Activated CD4-positive, alpha-beta T cell treated with anti-CD3 and anti-CD28 coated beads, Interleukin-2, amount 50 U/mL, for 4 hours (primary cell): ENCODE measurements at places on chromosomes 3 and 15.

GRCh38 chr3:72997421-72997961, 880 bp downstream of the PPP4R2 start:
- peak; percentile 15 for DNase-seq

DNA sequence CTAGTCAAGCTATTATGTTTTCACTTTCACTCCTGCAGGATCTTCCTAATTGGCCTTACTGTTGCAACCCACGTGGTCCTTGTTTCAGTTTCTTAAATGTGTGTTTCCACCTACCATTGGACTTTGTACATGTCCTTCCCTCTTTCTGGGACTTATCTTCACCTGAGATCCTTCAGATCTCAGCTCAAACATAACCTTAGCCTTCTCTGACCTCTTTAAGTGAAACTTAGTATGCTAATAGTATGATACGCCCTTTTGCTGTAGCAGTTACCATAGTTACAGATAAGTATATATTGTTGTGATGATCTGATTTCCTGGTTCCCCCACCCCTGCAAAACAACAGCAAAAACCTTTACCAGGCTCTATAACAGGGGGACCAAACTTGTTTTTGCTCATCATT, 35.2 kb downstream of the U2SURP start:
- no peak for DNase-seq

GRCh38 chr3:43690400-43691119, at the start of gene ABHD5:
Gene ABHD5 (plus strand): TSS chr3:43690938. CDS start chr3:43690993, 55 bp downstream.
- peak; percentile 94 for DNase-seq

- DNase-seq = no peak
Measured at GRCh38 chr15:93028632-93029213, 60.3 kb downstream of the RGMA start.

DNA sequence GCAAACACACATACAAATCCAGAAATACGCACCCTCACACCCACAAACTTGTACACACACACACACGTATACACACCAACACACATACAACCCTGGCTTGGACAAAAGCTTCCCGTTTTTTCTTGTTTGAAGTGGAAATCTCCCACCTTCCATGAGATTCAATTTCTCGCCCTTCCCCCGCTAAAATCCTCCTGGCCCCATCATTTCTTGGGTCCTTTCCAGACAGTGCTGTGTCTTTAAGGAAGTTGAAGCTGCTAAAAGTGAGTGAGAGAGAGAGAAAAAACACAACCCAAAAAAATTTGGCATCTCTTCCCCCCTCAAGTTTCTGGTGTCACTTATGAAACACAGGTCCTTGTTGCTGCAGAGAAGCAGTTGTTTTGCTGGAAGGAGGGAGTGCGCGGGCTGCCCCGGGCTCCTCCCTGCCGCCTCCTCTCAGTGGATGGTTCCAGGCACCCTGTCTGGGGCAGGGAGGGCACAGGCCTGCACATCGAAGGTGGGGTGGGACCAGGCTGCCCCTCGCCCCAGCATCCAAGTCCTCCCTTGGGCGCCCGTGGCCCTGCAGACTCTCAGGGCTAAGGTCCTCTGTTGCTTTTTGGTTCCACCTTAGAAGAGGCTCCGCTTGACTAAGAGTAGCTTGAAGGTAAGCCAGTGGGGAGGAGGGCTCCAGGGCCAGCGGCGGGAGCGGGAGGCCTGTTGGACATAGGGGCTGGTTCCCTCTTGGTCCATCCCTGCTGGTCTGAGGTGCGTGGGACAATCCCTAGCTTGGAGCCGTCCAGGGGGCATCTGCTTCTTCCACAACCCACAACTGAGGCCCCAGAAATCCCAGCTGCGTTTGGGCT, at the start of gene ISLR:
ISLR (plus strand) TSS at position 331 of the 839 bp plus-strand sequence. CDS start 1,149 bp downstream, outside the sequence.
- DNase-seq = no peak

DNA sequence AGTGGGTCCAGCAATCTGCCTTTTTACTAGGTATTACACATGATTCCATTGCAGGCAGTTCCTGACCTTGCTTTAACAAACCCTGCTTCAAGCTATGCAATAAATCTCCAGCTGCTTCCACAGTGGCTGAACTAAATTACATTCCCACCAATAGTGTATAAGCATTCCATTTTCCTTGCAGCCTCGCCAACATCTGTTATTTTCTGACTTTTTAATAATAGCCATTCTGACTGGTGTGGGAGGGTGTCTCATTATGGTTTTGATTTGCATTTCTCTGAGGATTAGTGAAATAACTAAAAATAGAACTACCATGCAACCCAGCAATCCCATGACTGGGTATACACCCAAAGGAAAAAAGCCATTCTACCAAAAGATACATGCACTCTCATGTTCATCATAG, 36.4 kb upstream of the DNAJC13 start:
- DNase-seq = no peak

DNA sequence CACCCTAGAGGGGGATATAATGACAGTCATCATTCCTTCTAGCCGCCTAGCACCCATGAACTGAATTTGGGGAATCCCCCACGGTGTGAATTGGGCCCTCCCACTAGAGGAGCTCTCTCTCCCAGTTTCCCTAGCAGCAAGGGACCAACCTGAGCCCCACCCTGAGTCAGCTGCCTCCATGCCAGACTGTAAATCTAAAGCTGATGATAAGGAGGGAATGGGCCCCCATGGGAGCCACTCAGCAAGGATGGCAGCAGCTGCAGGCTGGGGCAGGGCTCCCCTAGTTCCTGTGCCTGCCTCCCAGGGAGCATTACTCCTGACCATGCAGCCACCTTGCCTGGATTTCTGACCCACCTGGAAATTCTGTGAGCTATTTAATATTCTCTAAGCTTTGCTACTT, 57.0 kb upstream of the PXYLP1 start:
- DNase-seq = no peak

GRCh38 chr3:111937871-111938270, 41.0 kb upstream of the ABHD10 start:
- DNase-seq = no peak

GRCh38 chr3:141811348-141811747, 48.1 kb downstream of the GRK7 start:
- no peak for DNase-seq

DNA sequence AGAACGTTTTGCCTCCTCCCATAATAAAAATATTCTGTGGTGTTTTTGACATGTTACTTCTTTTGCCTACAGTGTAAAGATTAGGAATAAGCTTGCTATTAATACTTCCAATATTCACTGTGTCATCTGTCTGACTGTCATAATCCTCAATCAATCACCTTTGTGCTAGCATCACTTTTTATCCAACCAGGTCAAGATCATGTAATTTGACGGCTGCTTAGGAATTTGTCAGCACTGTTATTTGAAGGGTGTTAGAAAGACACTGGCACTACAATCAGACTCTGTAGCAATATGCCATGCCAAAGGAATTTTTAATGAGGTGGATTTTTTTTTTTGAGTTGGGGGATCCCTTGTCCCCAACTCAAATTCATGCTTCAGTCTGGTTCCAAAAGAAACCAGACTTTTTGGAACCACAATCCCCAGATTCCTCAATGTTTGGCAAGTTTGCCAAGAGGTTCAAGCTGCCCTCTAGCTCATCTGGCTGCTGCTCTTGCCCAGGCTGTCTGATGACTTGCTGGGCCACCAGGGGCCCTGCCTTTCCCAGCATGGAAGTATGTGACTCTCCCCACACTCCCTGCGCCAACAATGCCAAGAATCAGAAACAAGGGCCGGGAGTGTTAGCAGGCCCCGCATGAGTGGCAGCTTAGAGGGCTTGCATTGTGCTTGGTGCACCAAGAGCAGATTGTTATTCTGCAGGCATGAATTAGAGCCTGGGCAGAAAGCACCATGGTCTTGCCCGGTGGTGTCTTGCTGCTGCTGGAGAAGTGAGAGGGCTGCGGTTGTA, 58.6 kb upstream of the TSC22D2 start:
- no peak for DNase-seq

DNA sequence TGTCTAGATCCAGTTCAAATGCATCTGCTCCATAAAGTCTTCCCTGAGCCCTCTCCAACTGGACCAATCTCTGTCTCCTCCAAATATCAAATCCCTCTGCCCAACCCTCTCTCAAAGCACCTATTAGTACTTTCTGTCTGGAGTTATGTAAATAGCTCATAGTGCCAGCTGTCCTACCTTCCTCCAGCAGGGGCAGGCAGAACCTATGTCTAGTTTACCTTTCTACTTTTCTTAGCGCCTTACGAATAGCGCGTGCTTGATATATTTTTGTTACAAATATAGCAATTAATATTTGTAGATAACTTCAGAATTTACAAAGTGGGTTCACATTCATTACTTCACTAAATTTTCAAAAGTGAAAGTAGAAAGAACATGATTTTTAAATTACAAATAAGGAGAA, 14.0 kb upstream of the CCDC80 start:
- DNase-seq = no peak

- DNase-seq = no peak
Measured at GRCh38 chr3:106277731-106278130, 408.9 kb upstream of the CBLB start.

GRCh38 chr3:37787153-37787867, 74.4 kb upstream of the CTDSPL start:
- DNase-seq = no peak

GRCh38 chr15:69297642-69298353, 914 bp upstream of the PAQR5 start:
- no peak for DNase-seq

DNA sequence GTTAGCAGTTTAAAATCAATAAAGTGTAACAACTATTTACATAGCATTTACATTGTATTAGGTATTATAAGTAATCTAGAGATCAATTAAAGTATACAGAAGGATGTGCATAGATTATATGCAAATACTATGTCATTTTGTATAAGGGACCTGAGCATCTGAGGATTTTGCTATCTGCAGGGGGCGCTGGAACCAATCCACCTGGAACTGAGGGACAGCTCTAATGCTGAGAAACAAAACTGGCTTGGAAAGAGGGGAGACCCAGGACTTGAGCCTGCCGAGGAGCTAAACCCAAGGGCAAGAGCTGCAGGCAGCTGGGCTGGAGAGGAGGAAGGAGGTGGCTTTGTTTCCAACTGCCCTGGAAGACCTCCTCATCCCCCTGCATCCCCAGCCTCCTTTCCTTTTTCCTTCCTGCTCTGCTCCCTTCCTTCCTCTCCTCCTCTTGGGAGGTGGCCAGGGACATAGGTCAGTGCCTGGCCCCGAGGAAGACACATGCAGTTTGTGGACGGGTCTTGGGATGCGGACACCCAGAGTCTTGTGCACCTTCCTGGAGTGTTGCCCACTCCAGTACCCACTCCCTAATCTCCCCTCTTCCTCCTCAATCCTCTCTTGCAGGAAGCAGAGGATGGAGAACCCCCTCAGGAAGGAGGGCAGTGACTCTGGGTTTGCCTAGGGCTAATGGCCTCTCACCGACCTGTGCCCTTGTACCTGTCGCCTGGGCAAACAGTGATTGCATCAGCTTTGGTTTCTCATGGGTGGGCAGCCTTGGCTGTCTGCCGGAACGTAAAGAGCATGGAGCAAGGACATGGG, 825 bp upstream of the RTP3 start:
- DNase-seq = peak; percentile 57

DNA sequence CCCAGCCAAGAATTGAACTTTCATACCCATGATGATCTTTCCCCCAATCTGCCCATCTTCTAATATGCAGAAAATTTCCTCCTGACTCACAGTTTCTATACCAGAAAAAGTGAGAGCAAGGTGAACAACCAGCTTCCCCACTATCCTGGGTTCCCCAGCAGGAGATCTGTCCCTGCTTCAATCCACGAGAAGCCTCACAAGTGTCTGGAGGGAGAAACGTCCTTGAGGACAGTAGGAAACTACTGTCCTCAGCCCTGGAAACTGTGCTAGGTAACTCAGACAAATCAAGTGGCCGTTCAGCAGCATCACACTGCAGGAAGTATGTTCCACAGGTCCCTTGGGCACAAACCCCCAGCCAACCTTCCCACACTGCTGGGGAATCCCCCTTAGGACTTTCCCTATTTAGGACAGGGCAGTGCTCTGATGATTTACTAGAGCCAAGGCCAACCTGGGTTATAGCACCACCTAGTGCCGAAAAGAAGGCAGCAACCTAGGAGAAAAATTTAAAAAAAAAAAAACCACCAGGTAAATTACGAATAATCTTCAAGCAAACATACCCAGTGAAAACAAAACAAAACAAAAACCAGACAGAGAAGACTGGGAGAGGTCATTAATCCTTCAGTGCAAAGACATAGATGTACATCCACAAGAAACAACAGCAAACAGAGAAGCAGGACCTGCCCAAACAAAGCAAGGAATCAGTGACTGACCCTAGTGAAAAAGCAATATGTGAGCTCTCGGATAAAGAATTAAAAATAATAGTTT, 36.0 kb downstream of the MORC1 start:
- peak; percentile 2 for DNase-seq

- DNase-seq = no peak
Measured at GRCh38 chr3:167716920-167717319, 17.8 kb downstream of the PDCD10 start.
